NCI-H2107 (cell line): ENCODE measurements at places on chromosomes 5 and 9.

DNA sequence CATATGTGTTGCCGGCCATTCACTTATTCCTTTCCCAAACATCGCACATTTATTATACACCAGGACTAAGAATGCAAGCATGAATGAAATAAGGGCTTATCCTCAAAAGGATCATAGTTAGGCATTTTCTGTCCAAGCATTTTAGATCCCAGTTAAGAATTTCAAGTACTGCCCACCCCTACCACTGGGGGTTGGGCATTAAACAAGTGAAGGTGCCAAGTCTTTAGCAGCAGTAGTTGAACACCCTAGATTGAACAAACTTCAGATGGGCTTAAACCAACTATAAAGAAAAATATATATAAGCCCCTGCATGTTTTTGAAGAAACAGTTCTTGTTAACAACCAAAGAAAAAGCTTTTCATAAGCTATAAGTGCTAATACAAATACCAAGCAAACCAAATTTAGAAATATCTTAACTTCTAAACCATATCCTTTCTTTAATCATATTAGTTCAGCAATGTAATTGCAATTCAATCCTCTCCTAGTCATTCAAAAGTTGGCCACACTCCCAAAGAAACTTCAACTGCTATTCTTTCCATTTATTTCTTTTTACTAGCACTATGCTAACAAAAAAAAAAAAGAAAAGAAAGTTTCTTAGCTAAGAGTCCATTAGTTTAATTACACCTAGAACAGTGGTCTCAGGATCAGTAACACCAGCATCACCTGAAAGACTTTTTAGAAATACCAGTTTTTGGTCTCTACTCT lies 149.8 kb downstream of the MLLT3 start:
- DNase-seq: no peak

DNA sequence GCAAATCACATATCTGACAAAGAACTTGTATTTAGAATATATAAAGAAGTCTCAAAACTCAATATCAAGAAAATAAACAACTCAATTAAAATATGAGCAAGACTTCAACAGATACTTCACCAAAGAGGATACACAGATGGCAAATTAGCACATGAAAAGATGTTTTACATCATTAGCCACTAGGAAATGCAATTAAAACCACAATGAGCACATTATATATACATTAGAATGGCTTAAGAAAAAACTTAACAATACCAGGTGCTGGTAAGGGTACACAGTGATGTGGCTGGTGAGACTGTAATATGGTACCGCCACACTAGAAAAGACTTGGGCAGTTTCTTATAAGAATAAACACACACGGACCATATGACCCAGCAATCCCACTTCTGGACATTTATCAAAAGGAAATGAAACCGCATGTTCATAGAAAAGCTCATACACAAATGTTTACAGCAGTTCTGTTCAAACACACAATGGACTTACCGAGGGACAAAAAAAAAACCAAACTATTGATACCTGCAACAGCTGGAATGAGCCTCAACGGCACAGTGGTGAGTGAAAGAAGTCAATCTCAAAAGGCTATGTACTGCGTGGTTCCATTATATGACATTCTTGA lies 27.6 kb downstream of the SEMA4D start:
- DNase-seq: no peak

DNA sequence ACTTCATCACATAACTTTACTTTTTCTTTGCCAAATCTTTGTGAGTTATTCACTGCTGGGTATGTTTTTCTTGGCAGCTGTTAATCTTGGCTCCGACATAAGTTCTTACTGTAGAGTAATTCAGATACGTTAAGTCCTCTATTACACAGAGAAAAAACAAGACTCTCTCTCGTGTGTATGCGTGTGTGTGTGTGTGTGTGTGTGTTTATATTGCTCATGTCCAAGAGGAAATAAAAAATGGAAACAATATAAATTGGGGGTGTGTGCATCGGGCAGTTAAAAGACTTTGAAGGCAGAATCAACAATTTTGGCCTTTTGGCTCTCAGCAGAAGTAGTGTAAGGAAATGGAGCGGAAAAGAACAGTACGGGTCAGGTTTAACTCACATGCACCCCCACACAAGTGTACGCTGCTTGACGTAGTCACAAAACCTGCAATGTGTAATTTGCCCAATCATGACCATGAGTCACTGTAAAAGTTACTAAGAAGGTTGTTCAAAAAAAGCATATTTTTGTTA lies 67.2 kb upstream of the IFNE start:
- no peak for DNase-seq

DNA sequence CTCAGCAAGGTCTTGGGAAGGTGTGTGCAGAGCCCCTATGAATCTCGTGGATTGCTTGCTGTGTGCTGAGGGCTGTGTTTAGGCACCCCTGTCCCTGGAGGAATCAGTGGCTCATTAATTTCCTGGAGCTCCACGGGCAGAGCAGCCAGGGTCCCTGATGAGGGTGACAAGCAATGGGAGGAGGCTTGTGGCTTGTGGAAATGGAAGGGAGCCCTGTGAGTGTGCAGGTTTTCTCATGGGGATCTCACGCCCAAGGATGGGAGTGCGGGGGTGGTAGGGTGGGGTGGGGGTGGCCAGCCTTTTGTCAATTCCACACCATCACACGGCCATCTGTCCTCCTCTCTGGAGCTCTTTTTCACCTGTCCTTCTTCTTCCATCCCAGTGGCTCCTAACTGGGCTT lies 25.3 kb downstream of the PHF2 start:
- DNase-seq: no peak

DNA sequence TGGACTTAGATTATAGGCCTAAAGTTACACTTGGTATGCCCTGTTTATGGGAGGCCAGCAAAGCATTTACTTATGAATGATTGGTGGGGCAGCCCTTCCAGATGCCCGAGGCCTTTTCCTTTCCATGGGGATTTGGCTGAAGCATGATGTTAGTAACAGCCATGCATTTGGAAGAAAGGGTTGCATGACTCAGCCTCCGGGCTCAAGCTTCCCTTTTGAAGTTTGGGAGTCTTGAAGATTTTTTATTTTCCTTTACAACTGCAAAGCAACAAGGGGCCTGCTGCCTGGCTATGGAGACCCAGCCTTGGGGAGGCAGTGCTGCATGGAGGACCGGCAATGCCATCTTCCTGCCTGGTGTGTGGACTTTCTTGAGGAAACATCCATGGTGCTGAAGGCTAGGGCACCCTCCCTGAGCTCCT lies 244.7 kb downstream of the ICE1 start:
- no peak for DNase-seq

GRCh38 chr5:60668686-60669304 lies 31.2 kb downstream of the DEPDC1B start:
- DNase-seq: peak; percentile 4

- DNase-seq: no peak
These were observed 256.0 kb downstream of the SLIT3 start for GRCh38 chr5:169044962-169045361.
